ENCODE measurements at places on chromosomes 6 and 20.

GRCh38 chr6:139186242-139186641 lies 51.4 kb downstream of the HECA start:
- DNase-seq: no peak

DNA sequence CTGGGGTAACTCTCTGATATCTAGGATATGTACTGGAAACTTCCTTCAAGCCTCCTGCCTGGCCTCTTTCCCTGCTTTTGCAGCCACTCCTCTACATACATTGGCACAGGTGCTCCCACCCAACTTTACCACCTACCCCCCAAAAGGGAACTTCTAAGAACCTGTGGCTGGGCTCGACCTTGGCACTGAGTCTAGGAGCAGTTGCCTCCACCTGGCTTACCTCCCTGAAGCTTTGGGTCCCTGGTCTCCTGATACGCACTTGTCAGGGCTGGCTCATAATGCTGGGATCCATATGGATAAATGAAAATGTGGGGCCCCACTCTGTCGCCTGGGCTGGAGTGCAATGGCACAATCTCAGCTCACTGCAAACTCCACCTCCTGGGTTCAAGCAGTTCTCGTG lies 56.2 kb downstream of the SSR1 start:
- no peak for DNase-seq

DNA sequence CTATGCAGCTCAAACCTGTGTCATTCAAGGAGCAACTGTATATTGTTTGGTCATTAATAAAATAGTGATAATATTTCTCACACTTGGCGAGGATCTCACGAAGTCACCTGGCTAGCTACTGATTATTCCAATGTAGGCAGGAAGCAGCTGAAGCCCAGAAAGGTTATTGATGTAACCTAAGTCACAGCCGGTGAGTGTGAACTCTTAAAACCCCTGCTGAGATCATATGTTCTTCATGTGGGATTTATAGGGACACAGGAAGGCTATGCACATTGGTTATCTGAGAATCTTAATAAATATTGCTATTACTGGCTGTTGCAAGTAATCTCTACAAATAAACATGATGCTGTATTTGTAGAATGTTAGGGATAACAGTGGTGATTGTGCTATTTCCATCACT lies 161.4 kb downstream of the TBC1D7 start:
- no peak for DNase-seq

- no peak for DNase-seq
These were observed 106.6 kb downstream of the SGK1 start for GRCh38 chr6:134211297-134211696.
